ENCODE measurements at places on chromosomes 7 and 10. TPM values are rescaled to one million over a fixed set of nuclear protein-coding genes. Genes with fewer than 3 reads are reported as not detected.

Gene NUDT5
- total RNA-seq, result 37.2 TPM

Gene PNLIPRP3
- not detected for total RNA-seq

Gene EIF4H
- 406 TPM for total RNA-seq

Gene HTRA1
- 98.8 TPM for total RNA-seq

Gene SPAM1
- not detected for total RNA-seq

Gene TMEM236
- total RNA-seq, result not detected

Gene AKR1C3
- 308 TPM for total RNA-seq

Gene ITIH5
- 0.08 TPM for total RNA-seq

Gene SSC4D
- 0.68 TPM for total RNA-seq

Gene TMEM140
- 11.5 TPM for total RNA-seq

Gene SOSTDC1
- not detected for total RNA-seq

Gene MUC3A
- not detected for total RNA-seq

Gene ST8SIA6
- 0.15 TPM for total RNA-seq

Gene C7orf33
- total RNA-seq, result not detected

Gene LRRD1
- under 0.01 TPM for total RNA-seq

Gene KRIT1
- 23.4 TPM for total RNA-seq

Gene AQP1
- total RNA-seq, result 22.2 TPM

Gene BHLHA15
- total RNA-seq, result not detected

Gene MCM10
- total RNA-seq, result 0.35 TPM

Gene ELOVL3
- total RNA-seq, result 0.15 TPM

Gene ASZ1
- not detected for total RNA-seq

Gene GSTO2
- 0.47 TPM for total RNA-seq

Gene FRMD4A
- total RNA-seq, result 20.0 TPM

Gene ACSL5
- total RNA-seq, result 0.30 TPM

Gene ELN
- 385 TPM for total RNA-seq

Gene TLX1
- not detected for total RNA-seq

Gene SPDYE8
- not detected for total RNA-seq

Gene TRPV5
- total RNA-seq, result not detected

Gene ADCY1
- 2.3 TPM for total RNA-seq

Gene UTF1
- total RNA-seq, result not detected

Gene AKR1B15
- total RNA-seq, result not detected

Gene FLNC
- total RNA-seq, result 153 TPM
